ENCODE measurements at places on chromosomes 13 and 19.

GRCh38 chr19:7748756-7749155 is 1.4 kb upstream of the CD209 start:
- peak; percentile 11 for DNase-seq

GRCh38 chr19:35908010-35908441 is at the start of gene TYROBP:
TSS of gene TYROBP (minus strand) at chr19:35908295. CDS start at chr19:35908228, 67 bp downstream.
- DNase-seq: no peak

DNA sequence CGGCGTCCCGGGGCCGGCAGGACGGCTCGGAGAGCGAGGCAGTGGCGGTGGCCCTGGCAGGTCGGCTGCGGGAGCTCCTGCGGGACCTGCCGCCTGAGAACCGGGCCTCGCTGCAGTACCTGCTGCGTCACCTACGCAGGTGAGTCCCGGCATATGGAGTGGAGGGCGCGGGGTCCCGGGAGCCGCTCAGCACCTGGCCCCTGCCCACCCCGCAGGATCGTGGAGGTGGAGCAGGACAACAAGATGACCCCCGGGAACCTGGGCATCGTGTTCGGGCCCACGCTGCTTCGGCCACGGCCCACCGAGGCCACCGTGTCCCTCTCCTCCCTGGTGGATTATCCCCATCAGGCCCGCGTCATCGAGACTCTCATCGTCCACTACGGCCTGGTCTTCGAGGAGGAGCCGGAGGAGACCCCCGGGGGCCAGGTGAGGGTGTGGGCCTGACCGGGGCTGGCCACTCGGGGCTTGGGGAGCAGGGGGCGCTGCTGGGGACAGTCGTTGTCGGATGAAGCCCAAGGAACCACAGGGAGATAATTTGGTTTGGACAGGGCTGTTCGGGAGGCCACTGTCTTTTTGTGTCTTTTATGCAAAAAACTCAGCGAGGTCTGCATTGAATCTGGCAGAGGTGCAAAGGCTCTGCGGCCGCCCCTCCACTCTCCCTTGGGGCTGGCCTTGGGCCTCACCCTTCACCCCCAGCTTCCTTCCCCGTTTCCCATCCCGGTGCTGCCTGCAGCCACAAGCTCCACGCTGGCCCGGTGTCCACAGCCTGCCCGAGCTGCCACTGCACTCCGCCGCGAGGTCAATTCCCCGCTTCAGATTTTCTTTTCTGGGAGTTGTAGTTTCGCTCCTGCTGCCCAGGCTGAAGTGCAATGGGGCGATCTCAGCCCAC is 12.0 kb downstream of the POLR2E start:
- DNase-seq: no peak

GRCh38 chr13:46507981-46508380 is 45.0 kb upstream of the LRCH1 start:
- DNase-seq: peak; percentile 14

DNA sequence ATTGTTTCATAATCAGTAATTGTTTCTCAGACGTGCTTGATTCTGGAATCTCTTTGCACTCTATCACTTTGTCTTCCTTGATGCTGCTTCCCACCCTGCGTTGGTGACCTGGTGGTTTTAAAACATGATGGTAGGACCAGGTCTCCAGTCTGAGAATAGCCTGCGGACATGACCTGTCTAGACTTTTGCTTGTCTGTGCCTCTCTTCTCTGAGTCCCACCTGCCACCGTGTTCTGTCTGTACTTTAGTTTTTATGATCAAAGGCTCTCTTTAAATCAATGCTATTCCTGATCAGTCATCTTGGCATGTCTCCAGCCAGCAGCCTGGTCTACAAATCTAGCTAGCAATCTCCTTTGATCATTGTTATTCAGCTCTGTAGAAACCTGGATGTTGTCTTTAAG is 933.9 kb downstream of the DIAPH3 start:
- DNase-seq: no peak

DNA sequence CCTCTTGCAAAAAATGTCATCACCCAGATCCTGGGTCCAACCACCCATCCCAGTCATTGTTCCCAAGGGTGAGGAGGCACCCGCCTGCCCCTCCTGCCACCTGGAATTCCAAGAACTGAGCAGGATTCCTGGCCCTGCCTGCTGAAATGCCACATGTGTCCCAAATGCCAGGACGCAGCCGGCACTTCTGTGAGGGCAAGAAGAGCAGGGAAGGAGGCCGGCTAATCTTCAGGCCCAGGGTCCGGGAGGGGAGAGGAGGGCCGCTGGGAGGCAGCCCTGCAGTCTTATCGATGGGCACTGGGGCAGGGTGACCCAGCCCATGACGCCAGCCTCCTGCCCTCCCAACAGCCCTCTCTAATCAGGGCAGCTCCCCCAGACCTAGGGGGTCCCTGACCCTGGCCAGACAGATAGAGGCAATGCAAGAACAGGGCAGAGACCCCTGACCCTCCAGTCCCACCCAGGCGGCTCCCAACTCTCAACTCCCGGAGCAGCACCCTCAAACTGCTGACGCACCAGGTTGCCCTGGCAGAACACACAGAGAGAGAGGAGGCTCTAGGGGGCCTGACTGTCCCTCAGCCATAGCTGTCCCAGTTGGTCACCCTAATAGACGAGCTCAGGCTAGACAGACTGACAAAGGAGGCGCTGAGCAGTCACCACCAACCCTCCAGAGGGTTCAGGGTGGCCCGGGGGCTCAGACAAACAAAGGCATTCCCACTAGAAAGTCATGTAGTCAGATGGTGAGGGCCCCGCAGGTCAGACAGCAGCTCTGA is 1.5 kb downstream of the MFSD12 start:
- DNase-seq: no peak

DNA sequence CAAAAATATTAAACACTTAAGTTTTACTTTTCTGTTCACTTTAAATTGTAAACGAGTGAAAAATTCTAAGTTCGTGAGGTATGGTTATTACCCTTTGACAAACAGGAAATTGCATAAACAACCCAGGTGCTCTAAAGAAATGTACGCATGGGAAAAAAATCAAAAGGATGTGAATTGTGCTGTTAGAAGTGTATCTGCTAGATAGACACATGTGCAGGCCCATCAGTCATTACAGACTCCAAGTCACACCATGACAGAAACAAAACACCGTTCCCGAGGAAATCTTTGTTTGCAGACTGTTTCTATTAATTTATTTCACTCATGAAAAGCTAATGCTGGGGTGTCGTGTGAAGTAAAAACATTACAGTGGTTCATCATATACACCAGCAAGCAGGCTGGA is 17.0 kb upstream of the DOCK9 start:
- no peak for DNase-seq

DNA sequence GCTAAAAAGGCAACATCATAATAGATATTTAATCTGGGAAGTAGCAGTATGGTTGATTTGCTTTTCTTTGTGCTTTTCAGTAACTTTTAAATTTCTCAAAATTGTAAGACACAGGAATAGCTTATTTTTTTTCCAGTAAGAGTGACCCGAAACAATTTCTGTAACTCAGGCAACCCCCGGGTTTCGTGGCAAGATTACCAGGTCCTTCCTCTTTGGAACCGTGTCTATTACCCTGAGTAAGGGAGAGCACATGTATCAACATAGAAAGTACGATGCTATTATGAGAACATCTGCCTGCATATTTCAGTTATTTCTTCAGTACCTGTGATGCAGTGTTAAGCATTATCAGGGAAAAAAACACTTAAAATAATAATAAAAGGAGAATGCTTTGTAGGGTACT is 64.1 kb downstream of the DOCK9 start:
- DNase-seq: no peak

GRCh38 chr13:112177450-112178288 is 110.7 kb downstream of the SOX1 start:
- DNase-seq: no peak

DNA sequence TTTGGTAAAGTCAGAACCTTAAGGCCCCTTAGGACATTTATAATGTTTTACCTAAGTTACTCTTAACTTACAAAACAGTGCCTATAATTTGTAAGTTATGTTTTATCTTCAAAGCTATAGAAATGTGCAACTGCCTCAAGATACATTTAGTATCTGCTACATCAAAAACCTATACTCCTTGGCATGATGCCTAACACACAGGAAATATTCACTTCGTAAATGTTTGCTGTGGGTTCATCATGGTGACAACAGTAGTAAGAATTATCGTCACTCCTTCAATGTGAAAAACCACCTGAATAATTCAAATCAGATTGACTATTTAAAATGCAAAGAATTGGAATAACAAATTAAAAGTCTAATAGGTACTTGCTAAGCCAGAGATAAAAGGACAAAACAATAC is 184.1 kb downstream of the DIAPH3 start:
- DNase-seq: no peak

- no peak for DNase-seq
These were observed 142.0 kb downstream of the DLEU7 start for GRCh38 chr13:50701469-50701868.

DNA sequence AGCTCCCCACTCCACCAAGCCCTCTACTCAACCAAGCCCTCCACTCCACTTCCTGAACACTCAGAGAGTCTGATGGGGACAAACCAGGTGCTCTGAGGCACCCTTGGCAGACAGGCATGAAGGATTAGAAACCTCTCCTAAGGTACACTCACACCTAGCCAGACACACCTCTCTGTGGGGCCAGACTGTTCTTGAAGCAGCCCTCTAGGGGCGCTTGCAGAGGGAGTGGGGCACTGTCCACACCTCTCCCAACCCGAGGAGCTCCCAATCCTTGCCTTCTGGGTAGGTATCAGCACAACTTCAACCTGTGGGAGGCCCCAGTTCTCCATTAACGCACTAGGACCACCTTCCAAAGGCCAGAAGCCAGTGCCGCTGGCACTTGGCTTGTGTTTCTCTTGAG is 108.7 kb upstream of the VSTM2B start:
- DNase-seq: no peak

DNA sequence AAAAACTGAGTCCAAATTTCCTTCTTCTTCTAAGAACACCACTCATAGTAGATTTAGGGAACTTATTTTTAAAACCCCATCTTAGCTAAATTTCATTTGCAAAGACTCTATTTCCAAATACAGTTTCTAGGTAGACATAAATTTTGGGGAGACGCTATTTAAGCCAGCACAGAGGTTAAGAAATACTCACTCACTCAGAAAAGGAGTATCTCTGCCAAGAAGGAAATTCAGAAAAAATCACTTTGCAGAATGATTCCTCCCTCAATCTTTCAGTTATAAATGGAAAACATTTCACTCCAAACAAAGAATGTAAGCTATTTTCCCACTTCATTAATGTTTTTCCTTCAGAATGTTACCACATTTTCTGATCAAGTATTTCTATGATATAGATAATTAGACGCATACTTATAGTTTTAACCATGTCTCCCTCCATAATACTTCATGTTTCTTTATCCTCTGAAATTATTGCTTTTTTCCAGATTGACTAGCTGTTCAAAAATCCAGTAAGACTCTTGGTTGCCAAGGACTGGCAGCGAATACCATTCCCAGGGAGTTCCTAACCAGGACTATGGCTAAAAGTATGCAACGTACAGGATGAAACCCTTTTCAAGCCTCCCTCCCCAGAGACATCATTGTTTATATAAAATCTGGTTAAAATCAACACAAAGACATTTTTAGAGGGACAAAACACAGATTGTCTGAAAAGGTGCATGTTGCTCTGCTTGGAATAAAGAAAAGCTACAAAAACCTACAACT is 52.5 kb upstream of the RXFP2 start:
- DNase-seq: no peak

GRCh38 chr13:111611651-111612050 is 291.2 kb downstream of the TEX29 start:
- no peak for DNase-seq

DNA sequence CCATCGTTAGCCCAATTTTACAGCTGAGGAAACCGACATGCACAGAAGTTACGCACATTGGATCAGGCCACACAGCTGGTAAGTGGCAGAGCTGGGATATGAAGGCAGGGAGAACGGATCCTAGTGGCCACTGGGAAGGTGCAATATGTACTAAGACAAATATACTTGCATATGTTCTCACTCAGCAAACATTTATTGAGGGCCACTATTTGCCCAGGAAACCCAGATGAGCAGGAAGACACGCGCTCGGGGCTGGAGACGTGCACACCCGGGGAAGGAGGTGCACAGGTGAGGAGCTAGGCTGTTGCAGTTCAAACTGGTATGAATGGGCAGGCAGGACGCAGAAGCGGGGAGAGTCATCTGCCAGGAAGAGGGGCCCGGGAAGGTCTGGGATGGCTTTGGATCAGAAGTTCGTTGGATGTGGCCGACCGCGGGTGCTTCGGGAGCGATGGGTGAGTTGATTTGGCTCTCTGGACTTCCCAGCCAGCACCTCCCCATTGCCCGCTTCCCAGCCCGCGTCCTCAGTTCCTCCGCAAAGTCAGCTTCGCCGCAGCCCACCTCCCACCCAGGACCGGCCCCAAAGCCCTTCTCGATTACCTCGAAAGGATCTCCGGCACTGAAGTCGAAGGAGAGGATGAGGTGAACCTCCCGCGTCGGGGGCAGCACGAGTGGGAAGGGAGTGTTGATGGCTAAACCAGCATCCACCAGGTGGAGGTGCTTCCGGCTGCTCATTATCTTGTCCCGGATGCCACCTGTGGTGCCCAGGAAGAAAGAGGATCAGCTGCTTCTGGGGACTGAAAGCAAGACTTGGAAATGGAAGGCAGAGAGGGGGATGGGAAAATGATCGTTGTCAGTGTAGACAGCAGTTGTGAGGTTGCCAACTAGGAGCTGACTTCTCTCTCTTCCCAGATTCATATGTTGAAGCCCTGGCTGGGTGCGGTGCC is 17.8 kb upstream of the CABP5 start:
- no peak for DNase-seq
